NCI-H82 (cell line): ENCODE measurements at places on chromosomes 6 and 20.

- DNase-seq = no peak
Observed at GRCh38 chr6:128235556-128235955, 284.8 kb downstream of the PTPRK start.

DNA sequence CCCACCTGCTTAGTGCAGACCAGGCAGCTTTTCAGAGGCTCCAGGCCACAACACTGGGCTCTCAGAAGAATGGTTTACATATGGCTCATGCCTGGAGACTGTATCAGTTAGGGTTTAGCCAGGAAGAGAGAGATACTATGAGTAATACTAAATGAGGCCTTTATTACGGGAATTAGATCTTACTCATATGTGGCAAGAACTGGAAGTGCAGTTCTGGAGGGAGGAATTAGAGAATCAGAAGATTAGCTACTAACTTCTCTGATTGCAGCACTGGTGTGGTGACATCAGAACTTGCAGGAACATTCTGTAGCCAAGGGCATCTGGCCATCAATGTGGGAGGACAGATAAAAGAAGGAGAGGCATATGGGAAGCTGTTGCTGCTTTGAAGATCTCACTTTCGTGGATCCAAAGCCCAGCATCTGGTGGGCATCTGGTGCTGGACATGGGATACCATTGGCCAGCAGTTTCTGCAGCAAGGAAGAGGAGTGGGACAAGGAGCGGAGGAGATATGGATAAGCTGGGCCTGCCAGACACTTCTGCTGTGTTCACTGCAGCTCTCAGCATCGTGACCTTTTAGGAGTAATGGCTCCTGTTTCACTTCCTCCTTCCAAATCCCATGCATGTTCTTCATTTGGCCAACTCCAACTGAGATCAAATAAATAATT lies 248.5 kb downstream of the BTBD3 start:
- DNase-seq = no peak

- no peak for DNase-seq
Observed at GRCh38 chr6:160972111-160972510, 19.5 kb upstream of the MAP3K4 start.

- DNase-seq = peak; percentile 97
Observed at GRCh38 chr20:11248687-11249638, 575.2 kb upstream of the JAG1 start.

- no peak for DNase-seq
Observed at GRCh38 chr6:93549868-93550267, 130.5 kb upstream of the EPHA7 start.

DNA sequence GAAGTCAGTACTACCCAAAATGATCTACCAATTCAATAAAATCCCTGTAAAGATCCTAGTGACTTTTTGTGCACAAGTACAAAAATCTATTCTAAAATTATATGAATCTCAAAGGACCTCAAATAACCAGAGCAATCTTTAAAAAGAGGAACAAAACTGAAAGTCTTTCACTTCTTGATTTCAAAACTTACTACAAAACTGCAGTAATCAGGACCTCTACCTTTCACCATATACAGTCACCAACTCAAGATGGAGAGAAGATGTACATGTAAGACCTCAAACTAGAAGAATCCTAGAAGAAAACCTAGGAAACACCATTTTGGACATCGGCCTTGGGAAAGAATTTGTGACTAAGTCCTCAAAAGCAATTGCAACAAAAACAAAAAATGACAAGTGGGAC lies 109.5 kb upstream of the CD93 start:
- DNase-seq = no peak

DNA sequence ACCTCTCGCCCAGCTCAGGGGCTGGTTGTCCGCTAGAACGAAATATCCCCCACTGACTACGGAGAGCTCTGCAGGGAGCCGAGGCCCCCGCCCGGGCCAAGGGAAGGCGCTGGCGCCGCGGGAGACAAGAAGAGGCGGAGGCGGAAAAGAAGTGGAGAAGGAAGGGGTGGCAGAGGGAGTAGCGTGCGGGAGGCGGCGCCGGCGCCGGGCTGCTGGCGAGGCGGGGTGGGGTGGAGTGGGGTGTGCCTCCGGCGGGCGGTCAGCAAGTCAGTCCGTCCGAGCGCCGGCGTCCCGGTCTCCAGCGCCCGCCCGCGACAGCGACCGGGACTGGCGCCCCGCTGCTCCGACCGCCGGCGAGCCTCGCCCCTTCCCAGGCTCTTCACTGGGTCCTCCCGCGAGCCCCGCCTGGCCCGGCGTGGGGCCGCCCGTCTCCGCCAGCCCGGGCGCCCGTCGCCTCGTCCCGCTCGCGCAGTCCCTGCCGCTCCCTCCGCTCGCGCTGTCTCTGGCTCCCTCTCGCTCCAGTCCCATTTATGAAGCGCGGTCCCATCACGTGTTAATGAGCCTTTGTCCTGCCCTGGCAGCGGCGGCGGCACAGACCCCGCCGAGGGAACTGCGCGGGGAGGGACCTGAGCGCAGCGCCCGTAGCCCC lies at the start of gene CNR1:
CNR1 (minus strand) TSS at position 504 of the 649 bp plus-strand sequence. CDS start 21,073 bp downstream, outside the sequence.
- peak; percentile 58 for DNase-seq

- DNase-seq = no peak
Observed at GRCh38 chr6:110517034-110517433, 40.6 kb upstream of the SLC22A16 start.

- no peak for DNase-seq
Observed at GRCh38 chr20:55790178-55790577, 215.1 kb downstream of the CBLN4 start.

- DNase-seq = no peak
Observed at GRCh38 chr6:30747300-30747687, 2.9 kb upstream of the IER3 start.

DNA sequence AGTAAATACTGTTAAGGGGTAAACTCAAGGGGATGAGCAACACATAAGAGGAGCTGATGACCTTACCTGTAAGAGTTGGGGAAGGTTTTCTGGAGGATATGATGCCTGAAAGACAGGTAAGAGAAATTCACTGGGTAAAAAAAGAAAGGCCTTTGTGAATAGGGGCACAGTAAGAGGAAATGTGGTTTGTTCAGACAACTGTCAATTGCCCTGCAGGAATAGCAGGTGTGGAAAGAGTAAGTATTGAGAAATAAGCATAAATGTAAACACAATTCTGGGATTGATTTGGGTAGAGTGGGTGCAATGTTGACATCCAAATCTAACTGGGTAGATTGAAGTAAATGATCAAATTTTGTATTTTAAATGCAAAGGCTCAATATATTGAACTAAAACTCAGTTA lies 670.0 kb downstream of the DHX35 start:
- no peak for DNase-seq

DNA sequence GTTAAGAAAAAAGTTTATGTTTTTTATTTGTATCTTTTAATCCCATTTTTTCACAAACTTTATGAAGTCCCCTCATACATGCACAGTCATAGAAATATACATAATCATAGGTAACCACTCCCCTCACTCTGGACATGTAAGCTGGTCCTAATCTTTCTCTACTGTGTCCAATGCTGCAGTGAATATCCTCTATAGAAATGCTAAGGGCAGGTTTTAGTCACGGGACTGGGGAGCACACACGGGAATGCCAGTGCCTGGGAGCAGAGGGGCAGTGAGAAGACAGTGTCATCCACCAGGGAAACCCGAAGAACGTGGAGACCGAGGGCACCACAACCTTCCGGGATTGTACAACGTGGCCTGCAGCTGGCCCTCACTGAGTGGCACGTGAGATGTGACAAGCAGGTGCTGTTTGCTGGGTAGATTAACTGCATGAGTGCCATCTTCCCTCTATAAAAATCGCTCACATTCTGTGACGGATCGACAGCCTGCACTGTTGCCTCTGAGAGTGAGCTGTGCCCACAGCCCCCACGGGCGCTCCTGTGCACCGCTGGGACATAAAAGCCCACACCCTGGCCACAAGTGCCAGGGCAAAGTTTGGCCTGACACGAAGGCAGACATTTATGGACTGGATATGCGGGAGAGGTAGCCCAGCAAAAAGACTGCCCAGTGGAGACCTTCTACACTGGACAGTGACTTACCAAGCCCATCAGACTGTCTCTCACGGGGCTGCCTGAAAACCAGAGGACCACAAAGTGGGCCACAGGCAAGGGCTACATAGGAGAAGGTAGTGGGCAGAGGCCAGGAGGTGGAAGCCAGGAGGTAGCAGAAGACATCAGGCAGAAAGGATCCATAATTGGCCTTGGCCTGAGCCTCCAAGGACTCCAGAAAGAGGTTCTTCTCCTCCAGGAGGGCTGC lies 63.2 kb downstream of the FGD2 start:
- no peak for DNase-seq

DNA sequence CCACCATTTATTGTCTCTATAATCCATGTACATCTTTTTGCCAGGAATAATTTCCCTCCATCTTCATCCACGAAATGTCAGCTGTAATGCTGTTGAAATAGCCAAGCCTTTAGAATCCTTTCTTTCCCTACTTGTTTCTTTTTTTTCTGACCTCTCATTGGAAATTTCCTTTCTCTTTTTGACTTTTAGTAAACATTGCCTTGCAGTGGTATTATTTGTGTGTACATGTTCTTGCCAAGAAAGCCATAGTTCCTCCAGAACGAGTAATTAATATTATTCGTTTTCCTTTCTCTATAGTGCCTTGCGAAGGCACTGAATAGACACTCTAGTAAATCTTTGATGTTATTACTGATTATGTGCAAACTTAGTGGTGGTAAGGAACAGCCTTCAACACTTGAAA lies 282.2 kb downstream of the GJA1 start:
- no peak for DNase-seq

- DNase-seq = peak; percentile 20
Observed at GRCh38 chr6:132259070-132259469, 142.2 kb downstream of the MOXD1 start.

DNA sequence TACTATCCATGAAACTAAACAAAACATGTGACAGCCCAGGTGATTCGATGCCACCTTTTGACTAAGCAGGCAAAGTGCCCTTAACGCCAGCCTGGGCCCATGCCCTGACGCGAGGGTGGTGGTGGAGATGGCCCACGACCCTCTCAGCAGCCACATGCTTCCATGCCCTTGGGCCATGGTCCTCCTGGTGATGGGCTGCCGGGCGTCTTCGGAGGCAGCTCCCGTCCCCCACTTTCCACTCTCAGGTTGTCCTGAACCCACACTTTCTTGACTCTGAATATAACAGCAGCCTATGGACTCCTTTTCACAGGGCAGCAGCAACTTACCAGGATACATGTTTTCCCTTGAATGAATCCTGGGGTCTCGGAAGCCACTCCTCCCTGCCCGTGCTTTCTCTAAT lies 33.6 kb downstream of the TMEM242 start:
- no peak for DNase-seq

- peak; percentile 80 for DNase-seq
Observed at GRCh38 chr6:17842014-17842776, 135.5 kb upstream of the NUP153 start.

GRCh38 chr6:35161776-35162607 lies 20.9 kb upstream of the TCP11 start:
- peak; percentile 35 for DNase-seq

GRCh38 chr6:44806656-44807055 lies 419.1 kb downstream of the CDC5L start:
- peak; percentile 44 for DNase-seq

DNA sequence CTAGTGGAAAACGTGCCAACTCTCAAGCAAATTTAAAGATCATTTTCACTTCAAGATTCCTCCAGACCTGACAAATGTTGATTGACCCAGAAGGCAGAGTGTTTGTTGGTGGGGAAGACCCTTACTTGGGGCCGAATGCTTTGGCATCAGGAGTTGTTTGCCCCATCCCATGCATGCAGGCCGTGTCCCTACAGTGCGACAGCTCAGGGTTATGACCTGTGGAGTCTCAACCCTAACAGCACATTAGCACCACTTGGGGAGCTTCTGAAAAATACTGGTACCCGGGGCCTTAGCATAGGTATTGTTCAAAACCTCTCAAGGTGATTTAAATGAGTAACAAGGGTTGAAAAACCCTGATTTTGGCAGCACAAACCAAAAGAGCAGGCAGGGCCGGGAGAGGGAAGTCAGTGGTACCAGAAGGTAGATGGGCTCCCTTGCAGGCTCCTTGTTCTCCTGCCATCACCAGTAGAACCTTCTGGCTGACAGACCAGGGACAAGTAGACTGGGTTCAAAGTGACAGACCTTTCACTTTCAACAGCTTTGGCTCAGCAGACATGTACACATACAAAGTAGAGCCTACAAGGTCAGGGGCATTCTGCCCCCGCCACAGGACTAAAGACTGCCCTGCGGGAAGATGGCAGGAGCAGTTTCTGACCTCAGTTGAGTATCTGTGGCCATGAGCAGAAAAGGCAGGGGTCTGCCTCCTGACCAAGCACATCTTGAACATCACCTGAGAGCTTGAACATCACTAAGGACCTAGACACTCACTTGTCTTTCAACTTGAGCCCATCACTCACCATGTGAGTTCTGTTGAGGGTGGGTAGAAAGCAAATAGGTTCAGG lies 39.6 kb downstream of the PLCG1 start:
- DNase-seq = no peak

DNA sequence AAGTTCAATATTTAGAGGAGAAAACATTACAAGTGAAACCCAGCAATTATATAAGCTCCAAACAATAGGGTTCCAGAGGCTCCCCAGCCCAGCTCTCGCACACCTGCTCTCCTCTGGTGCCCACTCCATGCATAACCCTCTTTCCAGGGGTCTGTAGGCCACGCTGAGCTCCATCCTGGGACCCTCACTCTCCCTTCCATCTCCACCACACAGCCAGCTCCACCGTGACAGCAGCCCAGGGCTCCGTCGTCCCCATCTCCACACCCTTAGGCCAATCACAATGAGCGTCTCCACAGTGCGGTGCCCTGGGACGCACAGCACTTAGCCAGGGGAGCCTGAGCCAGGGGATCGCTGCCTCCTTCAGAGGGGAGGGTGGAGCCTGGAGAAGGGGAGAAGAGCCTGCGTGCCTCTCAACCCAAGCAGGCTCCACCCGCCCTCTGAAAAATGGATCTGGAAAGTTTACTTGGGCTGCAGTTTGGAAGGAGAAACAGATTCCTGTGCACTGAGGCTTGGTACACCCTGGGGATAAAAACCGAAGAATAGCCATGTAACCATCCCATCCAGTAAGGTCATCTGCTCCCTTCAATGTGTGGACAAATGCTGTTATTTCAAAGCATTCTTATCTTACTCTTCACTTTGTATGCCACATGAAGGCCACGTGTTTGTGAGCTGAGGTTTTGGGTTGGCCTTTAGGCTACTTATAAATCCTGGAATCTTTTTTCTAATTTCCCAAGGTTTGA lies 72.4 kb upstream of the GGTLC1 start:
- no peak for DNase-seq

DNA sequence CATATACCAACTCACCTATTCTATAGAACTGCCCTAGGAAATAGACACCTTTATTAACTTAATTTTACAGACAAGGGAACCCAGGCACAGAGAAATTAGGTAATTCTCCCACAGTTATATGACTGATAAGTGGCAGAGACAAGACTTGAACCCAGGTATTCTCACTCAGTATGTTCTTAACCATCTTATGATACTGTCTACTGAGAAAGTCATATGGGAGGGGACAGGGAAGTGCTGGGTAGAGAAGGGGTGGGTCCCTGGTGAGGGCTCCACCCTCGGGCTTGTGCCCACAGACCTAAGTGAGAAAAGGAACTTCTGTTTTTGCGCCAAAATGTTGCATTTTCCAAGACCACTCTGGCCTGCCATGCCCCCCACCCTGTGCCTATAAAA lies 123.5 kb downstream of the RNF144B start:
- DNase-seq = no peak

DNA sequence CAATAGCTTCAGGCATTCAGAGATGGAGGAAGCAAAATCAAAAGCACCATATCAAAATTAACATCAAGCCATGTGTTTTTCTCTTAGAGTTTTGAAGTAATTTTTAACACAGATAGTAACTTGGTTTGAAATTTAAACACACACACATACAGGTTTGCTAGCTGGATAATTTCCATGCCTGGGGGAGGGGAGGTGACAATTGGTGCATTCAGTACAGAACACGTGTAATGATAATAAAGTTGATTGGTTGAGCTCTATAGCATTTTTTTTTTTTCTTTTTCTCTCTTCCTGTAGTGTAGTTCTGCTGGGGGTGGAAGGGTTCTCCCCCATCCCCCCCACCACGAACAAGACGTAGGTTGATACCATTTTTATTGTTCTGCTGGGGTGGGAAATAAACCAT lies 564.8 kb downstream of the LMBRD1 start:
- peak; percentile 15 for DNase-seq
